ENCODE measurements at places on chromosomes 2 and 18.

GRCh38 chr2:23712756-23713151, 214.2 kb downstream of the ATAD2B start:
- no peak for DNase-seq

DNA sequence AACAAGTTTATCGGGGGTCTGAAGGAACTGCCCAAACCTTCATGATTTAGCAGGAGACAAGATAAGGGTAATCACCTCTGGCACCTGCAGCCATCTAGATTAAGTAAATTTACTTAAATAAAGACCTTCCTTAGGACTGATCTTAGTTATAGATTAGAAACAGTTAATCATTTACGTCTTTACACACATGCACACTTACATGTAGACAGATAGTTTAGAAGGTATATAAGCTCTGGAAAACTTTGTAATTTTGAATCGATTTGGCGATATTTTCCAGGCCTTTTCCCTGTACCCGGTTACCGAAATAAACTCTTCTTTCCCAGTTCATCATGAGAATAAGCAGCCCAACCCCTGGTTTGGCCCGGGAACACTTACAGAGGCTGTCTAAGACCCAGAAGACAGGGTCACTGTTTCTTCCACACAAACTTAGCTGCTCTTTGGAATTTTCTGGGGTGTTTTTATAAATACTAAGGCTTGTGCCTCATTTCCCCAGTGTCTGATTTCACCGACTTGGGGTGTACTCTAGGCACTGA, 560 bp upstream of the SKA1 start:
- no peak for DNase-seq

DNA sequence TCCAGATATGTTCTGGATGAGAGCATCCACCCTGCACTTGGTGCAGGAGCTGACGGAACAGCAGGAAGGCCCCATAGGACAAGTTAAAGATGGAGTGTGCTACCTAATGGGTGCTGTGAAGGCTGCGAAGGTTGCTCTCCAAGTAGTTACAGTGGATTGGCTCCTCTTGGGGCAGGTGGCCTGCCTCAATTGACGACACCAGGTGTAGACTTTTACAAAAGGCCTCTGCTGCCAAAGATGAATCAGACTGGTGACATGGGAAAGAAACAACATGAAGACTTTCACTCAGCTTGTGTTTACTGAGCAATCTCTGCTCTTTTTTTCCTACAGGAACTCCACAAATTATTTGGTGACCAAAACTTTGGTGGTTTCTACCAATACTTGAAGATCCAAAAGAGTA, 437.7 kb downstream of the PLCL1 start:
- DNase-seq, result no peak

DNA sequence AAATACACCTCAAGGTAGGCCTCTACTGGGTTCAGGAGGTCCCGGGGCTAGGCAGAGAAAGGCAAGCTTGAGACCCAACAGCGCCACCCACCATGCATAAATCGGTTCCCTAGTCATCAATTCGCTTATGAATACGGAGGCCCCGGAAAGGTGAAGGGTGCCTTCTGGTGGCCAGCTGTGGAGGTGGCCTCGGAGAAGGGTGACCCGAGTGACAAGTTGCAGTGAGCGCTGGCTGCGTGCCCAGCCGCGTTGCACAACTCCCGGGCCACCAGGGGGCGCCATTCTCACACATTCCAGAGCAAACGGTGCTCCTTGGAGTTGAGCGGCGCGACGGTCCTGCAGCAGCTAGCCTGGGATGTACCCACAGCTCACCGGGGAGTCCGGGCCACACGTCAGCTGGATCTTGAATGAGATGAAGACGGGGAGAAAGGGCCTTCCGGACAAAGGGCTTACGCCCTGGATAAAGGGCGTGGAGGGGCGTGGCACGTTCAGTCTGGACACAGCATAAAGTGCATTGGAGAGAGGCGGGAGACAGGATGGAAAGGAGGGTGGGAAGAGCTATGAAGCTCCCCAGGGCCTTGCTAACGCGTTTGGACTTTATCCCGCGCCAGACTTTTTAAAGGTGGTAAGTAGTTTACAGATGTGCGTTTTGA, 20.4 kb downstream of the TMSB10 start:
- DNase-seq, result peak; percentile 96

GRCh38 chr2:61937098-61937497, 31.6 kb downstream of the COMMD1 start:
- no peak for DNase-seq

GRCh38 chr2:117785740-117786139, 28.8 kb upstream of the DDX18 start:
- DNase-seq, result peak; percentile 81

GRCh38 chr2:120669121-120669952, 66.3 kb upstream of the GLI2 start:
- DNase-seq, result peak; percentile 78

GRCh38 chr2:165682546-165682945, 111.5 kb downstream of the GALNT3 start:
- DNase-seq, result no peak

- peak; percentile 60 for DNase-seq
These were observed 339 bp downstream of the ACAA2 start for GRCh38 chr18:49813069-49813318.

DNA sequence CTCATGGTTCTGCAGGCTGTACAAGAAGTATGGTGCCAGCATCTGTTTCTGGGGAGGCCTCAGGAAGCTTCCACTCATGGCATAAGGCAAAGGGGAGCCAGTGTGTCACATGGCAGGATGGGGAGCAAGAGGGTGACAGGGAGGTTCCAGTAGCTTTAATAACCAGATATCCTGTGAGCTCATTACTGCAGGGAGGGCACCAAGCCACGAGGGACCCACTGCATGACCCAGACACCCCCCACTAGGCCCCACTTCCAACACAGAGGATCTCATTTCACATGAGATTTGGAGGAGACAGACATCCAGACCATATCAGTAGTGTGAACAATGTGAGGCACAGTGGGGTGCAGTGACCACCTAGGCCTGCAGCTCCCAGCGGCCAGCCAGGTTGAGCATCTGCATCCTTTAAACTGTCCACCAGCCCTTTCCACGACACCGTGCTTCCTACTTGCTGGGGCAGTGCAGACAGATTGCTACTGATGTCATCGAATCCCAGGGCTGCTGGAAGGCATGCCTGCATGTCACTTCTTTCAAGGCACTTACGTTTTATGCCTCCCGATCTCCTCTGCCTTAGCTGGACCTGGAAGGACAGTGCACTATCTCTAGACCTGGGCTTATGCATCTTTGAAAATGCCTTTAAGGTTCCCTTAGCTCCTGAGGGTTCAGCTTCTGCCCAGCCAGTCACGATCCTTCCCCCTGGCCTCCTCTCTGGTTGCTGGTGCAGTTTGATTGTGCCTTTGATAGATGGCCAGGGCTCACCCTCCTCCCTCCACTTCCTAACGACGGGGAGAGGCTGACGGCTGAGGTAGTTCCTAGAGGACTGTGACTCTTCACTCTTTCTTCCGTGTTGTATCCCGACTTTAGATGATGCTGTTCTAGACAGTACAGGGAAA, 174.3 kb downstream of the FAM210A start:
- no peak for DNase-seq

DNA sequence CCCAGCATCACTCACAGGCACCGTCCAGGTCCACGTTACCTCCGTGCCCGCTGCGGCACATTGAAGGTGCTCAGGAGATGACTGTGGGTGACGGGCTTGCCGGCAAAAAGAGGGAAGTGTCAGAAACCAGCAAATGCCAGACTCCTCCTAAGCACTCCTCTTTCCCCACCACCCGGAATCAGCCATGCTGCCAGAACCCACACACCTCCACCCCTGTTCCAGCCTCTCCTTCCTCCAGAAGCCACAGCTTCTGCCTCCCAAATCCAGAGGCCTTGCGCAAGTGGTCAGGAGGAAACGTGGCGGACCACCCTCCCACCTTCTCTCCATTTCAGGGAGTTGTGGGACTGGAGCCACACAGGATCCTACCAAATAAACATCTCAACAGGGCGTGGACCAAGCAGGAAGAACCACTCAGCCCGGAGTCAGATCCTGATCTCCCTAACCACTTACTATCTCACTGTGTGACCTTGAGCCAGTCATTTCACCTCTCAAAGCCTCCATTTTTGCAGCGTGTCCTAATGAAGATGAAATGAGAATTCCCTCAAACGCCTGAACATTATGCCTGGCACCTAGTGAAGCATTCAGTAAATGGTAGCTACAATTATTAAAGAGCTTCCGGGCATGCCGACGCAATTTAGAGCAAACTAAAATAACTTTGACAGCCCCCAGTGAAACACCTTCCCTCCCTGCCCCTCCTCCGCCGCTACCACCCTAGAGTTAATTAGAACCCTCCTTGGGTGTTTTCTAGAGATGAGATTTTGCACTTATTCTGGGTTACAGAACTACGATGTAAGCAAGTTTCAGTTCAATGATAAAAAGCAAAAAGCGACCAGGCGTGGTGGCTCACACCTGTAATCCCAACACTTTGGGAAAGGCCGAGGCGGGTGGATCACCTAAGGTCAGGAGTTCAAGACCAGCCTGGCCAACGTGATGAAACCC, 32.9 kb downstream of the SMAD7 start:
- peak; percentile 14 for DNase-seq

GRCh38 chr2:178767094-178768060, 39.8 kb downstream of the TTN start:
- no peak for DNase-seq

DNA sequence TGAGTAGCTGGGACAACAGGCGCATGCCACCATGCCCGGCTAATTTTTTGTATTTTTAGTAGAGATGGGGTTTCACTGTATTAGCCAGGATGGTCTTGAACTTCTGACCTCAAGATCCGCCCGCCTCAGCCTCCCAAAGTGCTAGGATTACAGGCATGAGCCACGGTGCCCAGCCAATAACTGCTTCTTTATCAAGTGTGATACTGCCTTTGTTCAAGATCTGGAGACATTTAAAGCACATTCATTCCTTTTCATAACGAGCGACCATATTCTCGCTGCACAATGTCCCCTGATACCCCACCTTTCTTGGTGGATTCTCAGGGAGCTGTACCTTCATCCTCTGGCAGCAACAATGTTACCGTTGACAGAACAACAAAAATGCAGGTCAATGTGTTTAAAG, 75.4 kb downstream of the PIEZO2 start:
- DNase-seq, result no peak

DNA sequence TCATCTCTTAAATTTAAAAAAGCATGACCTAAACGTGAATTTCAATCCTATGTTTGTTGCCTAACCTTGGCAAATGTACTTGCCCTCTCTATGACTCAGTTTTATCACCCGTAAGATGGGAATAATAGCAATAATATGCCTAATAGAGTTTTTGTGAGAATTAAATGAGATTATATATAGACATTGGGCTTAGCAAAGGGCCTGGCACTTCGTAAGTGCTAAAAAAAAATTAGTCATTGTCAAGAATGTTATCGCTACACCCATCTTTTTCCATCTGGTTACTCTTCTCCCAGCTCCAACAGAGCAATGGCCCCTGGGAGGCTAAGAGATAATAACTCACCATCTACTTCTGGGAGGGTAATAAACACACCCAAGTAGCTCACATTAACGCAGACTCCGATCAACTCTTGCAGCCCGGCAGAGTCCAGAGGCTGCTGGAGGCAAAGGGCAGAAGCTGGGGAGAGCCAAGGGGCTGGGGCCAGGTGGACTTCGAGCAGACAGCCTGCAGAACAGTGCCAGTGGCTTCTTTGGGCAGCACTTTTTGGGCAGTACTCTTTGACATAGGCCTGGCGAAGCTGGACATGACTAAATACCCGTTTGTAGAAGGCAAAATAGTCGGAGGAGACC, 63.9 kb upstream of the STPG4 start:
- DNase-seq, result peak; percentile 60

DNA sequence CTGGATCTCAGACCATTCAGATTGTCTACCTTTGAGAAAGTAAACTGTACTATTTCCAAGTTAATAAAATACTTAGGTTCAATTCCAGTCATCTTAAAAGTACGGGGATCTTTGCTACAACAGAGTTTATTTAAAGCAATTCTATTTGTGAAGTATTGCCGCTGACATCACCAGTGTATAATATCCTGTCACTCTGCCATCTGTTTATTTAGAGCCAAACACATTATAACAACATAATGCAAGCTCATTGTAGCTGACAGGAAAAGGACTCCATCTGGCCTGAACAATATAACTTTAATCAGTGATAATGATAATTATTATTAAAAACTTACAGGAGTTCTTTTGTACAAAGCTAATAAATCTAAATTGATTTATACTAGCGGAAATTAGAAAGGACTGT, 786.8 kb downstream of the ERBB4 start:
- DNase-seq, result no peak

GRCh38 chr2:2332381-2332780, 1.3 kb upstream of the MYT1L start:
- no peak for DNase-seq

DNA sequence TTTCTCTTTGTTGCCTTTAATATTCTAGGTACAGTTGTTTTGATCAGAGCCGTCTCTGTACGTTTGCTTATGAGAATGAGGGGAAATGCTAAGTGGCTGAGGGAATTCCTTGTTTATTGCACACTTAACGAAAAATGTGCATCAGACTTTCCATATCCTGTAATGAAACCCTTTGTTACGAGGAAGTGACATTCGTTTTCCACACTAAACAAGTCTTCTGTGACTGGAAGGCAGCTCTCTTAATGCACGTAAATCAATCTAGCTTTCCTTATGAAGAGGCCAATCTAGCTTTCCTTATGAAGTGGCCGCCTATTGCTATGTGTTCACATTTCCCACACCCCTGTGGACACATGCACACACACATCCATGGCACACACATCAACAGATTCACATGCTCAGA, 186.2 kb downstream of the SNTG2 start:
- no peak for DNase-seq

DNA sequence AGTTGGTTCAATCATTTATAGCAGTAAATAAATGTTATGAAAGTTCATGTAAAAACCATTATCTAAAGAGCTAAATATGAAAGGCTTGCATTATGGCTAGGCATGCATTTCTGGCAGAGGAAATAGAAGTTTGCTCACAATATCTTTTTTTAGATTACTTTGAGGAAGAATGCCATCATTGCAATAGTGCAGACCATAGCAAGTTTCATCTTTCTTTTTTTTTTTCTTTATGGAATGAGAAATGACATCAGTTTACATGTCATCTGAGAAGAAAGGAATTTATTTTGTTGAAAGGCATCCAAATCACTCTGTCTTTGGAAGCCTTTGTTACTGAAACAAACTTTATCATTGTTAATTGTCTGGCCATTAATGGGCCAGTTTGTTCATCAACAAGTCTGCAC, 74.5 kb upstream of the NCKAP5 start:
- no peak for DNase-seq

- peak; percentile 6 for DNase-seq
These were observed 2.6 kb upstream of the IMP4 start for GRCh38 chr2:130339885-130340745.

GRCh38 chr2:109168716-109169115, 39.7 kb downstream of the SH3RF3 start:
- no peak for DNase-seq

All from hepatocyte (in vitro differentiated cells).